ENCODE measurements at places on chromosomes 5 and 9. TPM values are rescaled to one million over a fixed set of nuclear protein-coding genes. Genes with fewer than 3 reads are reported as not detected.

Gene CCDC69
- 4.2 TPM for total RNA-seq

Gene ORM2
- total RNA-seq: not detected

Gene DMRT1
- total RNA-seq: not detected

Gene ANKRD20A1
- total RNA-seq: 4.7 TPM

Gene BTNL9
- 2.8 TPM for total RNA-seq

Gene MOB3B
- total RNA-seq: 35.8 TPM

Gene CARD6
- 2.5 TPM for total RNA-seq

Gene HRCT1
- total RNA-seq: 43.1 TPM

Gene PLGRKT
- total RNA-seq: 56.2 TPM

Gene PCDHB2
- total RNA-seq: 1.6 TPM

Gene STKLD1
- total RNA-seq: not detected

Gene MFAP3
- total RNA-seq: 20.0 TPM

Gene TNFSF8
- total RNA-seq: 0.88 TPM

Gene FBXW11
- total RNA-seq: 25.9 TPM

Gene PTCH1
- 24.6 TPM for total RNA-seq

Gene C5orf15
- 21.1 TPM for total RNA-seq

Gene TMEM215
- not detected for total RNA-seq

Gene EGFL7
- 28.4 TPM for total RNA-seq

Gene PCDHB6
- total RNA-seq: 0.11 TPM

Gene WWC1
- 33.3 TPM for total RNA-seq

Gene GABRP
- not detected for total RNA-seq

Gene IGIP
- 7.8 TPM for total RNA-seq

Gene ADCY2
- 0.67 TPM for total RNA-seq

Gene KCNV2
- not detected for total RNA-seq

Gene NSG2
- 2.5 TPM for total RNA-seq

Gene GADD45G
- total RNA-seq: 8.1 TPM

Gene AGPAT2
- 372 TPM for total RNA-seq

Gene DBH
- total RNA-seq: not detected

Gene IFNE
- not detected for total RNA-seq

Gene GPR150
- 0.52 TPM for total RNA-seq

Gene SLC46A2
- not detected for total RNA-seq

Gene WDR5
- 38.2 TPM for total RNA-seq

Gene FAM169A
- 5.0 TPM for total RNA-seq

Gene SPATA31C1
- not detected for total RNA-seq

Gene AJM1
- 17.1 TPM for total RNA-seq

Gene CDK7
- 21.9 TPM for total RNA-seq

Gene CXCL14
- total RNA-seq: 29.8 TPM

Gene PCA3
- total RNA-seq: not detected

Gene FOXD4
- total RNA-seq: not detected

Gene NEUROG1
- not detected for total RNA-seq

Gene SCGB3A2
- total RNA-seq: 0.67 TPM

Gene ARHGEF39
- 34.0 TPM for total RNA-seq

All from colonic mucosa (tissue), 4 donors.